ENCODE measurements at places on chromosomes 12 and 14.

- DNase-seq, result no peak
Observed at GRCh38 chr14:68619790-68620574, 172.9 kb downstream of the ZFP36L1 start.

- DNase-seq, result no peak
Observed at GRCh38 chr12:93706824-93707223, 29.6 kb downstream of the CRADD start.

- no peak for DNase-seq
Observed at GRCh38 chr12:40614923-40615322, 77.3 kb upstream of the CNTN1 start.

DNA sequence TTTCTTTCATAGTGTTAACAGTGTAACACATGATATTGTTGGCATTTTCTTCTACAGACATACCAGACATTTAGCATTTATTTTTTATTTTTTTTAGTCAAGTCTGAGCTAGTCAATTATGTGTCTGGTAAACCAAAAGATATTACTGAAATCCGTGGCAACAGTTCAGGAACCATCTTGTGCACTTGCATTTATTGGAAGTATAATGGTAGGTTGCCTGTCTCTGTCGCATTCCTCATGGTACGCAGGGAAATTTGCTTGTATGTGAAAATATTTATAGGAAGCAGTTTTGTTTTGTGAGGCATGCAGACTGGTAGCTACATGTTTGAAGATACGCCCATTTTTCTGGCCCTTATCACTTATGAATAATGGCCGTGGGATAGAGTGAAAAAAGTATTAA lies 186.1 kb upstream of the SLC38A2 start:
- DNase-seq, result no peak

GRCh38 chr12:110721570-110721969 lies 21.1 kb downstream of the PPP1CC start:
- DNase-seq, result no peak

DNA sequence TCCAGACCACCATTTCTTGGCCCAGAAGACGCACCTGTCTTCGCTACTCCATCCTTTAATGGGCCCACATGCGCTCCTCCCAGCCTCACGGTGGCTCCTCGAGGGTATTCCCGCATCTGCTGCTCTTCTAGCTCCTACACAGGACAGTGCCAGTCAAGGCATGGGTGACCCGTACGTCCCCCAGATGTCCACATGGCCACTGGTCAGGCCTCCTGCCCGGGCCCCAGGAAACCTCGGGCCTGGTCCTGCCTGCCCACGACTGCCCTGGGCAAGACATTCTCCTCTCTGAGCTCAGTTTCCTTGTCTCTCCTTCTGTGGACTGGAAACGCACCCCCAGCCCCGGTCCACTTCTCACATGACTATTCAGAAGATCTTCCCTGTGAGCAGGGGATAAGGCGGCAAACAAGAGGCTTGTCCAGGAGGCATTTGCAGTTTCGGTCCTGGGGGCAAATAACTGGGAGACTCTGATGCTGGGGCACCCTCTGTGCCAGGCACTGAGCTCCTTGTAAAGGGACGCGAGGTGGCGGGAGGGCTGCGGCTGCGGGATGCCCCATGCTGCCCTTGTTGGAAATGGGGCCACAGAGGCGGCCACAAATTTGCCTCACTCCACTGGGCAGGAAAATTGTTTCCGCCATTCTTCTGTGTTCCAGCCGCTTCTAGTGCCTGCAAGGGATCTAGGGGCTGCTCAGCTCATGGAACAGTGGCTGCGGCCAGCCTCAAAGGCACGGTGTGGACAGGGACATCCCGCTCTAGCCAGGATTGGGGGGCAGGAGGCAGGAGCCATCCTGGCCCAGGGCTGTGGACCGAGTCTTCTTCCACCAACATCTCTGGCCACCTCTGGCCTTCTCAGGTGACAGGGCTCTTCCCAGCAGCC lies 6.8 kb upstream of the BEGAIN start:
- DNase-seq, result no peak

DNA sequence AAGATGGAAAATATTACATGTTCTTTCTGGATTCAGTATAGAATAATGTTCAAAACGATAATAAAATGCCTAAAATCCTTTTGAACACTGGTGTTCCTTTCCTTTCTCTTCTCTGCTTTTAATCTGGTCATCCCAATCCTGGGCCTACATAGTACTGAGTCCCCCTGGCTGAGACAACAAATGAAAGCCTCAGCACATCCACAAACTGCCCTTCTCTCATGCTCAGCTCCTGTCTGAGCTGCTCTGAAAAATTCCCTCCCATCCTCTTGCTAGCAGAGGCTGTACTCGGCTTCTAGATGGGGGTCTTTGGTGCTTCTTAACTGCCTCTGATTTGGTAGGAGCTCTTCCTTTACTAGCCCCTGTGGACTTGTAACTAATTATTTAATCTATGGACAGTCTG lies 232.3 kb downstream of the MED13L start:
- no peak for DNase-seq

GRCh38 chr12:84637926-84638325 lies 274.7 kb downstream of the SLC6A15 start:
- no peak for DNase-seq

DNA sequence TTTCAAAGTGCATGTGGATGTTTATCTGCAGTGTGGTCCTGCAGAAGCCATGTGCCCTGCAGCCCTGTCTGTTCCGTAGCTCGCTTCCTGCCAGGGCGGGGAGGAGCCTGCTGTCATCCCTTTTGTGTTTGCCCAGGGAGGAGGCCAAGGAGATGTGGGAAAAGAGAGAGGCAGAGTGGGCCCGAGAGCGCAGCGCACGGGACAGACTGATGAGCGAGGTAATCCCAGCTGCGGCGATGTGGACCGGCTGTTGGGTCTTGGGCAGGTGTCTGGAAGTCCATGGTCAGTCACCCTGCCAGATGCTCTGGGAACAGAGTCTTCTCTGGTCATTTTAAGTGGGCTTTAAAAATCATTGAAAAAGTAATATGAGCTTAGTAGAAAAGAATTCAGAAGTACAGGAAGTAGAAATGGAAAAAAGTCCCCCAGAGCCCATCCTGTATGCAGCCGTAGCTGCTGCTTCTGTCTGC lies 12.8 kb downstream of the TCHP start:
- DNase-seq, result no peak

DNA sequence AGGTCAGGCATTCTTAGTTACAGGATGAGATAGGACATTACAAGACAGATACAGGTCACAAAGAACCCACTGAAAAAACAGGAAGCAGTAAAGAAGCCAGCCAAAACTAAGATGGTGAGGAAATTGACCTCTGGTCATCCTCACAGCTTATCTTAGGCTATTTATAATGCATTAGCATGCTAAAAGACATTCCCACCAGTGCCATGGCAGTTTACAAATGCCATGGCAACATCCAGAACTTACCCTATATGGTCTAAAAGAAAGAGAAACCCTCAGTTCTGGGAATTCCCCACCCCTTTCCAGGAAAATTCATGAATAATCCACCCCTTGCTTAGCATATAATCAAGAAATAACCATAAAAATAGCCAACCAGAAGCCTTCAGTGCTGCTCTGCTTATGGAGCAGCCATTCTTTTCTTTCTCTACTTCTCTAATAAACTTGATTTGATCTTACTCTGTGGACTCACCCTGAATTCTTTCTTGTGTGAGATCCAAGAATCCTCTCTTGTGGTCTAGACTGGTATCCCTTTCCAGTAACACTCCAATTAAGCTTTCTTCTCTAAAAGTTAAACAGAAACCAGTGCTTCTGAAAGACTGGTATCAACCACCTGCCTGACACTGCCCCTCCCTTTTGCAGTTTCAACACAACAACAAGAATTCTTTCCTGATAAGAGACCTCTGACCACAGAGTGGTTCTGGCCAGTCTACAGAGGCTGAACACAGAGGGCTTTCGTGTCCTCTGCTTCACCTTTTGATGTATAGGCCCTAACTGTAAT lies 86.9 kb downstream of the BCAT1 start:
- DNase-seq, result no peak

All from activated CD8-positive, alpha-beta memory T cell treated with anti-CD3 and anti-CD28 coated beads for 1 hour (primary cell).